Motor neuron (in vitro differentiated cells): ENCODE measurements at places on chromosomes 5 and 9.

DNA sequence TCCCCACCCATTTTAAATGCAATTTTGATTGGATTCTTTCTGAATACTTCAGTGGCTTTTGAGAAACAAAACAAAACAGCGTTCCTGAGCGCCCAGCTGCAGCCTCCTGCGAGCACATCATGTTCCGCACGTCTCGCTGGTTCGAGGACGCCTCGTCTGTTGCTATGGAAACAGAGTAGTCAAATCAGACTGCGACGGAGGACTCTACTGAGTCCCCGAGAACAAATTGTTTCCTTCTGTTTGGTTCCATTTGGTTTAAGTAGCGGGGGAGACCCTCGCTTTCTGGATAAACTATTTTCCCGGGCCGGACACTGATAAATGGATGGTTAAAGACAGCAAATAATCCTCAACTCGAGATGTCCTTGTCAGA, 69.0 kb downstream of the SLC28A3 start:
- peak; percentile 92 for ATAC-seq

DNA sequence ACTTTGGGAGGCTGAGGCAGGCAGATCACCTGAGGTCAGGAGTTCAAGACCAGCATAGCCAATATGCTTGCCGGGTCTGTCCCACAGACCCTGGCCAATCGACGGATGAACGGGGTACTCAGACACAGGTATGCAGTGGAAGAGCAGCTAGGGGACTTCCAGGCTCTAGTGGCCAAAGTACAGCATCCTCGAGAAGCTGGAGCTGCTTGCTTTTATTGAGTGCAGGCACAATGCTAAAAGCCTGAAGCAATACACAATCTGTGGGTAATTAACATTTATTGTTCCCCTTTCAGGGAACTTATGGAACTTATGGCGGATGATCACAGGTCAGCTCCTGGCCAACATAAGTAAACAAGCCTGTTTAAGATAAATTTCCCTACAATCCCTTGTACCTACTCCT, 32.8 kb upstream of the SEMA4D start:
- no peak for ATAC-seq

- no peak for ATAC-seq
Observed at GRCh38 chr5:102283102-102283797, 12.8 kb downstream of the SLCO4C1 start.

- ATAC-seq: no peak
Observed at GRCh38 chr5:21159510-21160059, 1171.6 kb upstream of the CDH18 start.
